Stimulated activated CD8-positive, alpha-beta memory T cell treated with anti-CD3 and anti-CD28 coated beads, Interleukin-4, amount 100 ng/mL, for 4 hours (primary cell): ENCODE measurements at places on chromosomes 5 and 9.

DNA sequence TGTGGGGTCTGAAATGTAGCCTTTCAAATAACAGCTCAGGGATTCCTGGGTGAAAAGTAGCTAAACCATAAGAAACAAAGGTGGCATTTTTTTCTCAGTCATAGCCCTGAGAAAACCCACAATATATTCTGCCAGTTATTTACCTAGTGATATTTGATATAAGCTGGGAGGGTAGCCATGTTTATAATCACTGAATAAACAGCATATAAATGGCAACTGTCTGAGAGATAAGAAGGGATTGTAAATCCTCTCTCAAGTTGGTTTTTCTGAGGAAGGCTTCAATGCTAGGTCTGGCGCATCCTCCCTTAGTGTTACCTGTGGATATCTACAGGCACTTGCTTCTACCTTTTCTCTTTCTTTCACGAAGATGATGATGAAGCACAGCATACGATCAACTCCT, 1080.5 kb upstream of the DMAC1 start:
- DNase-seq: no peak

- no peak for DNase-seq
Observed at GRCh38 chr5:132066871-132067270, 6.4 kb downstream of the IL3 start.

DNA sequence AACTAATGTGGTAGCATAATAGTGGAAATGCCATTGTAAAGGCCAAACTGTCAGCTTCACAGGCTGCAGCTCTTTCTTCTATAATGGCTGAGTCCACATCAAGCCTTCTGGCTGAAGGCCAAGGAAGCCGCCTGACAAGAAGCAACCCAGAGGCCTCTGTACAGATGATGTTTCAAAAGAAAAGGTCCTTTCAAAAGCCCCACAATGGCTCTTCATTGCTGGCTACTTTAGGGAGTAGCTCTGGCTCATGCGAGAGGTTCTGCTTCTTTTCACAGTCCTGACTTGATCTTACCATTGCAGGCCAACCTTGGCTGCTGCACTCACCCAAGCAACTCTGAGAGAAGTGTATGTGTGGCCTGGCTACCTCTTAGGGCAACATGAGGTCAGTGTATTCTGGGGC, 54.5 kb upstream of the EQTN start:
- DNase-seq: no peak

DNA sequence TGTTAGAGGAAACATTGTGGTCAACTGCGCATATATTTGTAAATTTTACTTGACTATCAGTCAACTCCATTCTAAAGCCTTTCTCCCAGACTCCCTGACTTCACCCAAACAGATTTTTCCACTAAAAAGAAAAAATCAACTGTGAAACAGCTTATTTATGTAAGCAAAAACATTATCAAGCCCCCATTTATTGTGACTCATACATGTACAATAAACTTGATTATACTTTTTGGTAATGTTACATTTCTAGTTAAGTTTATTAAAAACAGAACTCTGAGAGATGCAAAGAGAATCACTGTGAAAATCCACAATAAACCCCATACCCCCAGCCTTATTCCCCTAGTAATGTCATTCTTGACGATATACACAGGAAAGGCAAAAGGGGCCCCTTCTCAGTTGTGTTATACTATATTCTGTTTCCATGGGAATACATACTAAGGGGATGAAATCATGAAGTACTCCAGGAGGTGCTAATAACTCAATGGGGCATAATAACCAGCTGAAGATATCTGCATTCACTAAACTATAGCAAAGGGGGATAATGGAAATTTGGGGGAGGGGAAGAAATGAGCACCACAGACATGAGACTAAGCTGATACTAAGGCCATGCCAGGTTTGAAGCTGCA, 616.0 kb downstream of the ACTL7B start:
- DNase-seq: no peak

GRCh38 chr9:17135295-17136160, 688 bp downstream of the CNTLN start:
- DNase-seq: no peak

DNA sequence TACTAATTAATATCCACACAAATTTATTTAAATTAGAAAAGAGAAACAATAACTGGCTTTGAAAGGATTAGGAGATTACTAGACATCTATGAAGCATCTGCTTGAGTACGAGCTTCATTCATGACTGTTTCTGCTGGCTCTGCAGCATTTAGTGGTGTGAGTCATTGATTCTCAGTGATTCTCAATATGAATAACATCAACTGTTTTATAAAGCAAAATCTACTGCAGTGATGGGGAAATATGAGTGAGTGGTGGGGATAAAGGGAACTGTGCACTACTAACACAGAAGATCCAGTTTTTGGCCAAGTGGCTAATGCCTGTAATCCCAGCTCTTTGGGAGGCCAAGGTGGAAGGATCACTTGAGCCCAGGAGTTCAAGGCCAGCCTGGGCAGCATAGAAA, 8.4 kb downstream of the FNBP1 start:
- no peak for DNase-seq

DNA sequence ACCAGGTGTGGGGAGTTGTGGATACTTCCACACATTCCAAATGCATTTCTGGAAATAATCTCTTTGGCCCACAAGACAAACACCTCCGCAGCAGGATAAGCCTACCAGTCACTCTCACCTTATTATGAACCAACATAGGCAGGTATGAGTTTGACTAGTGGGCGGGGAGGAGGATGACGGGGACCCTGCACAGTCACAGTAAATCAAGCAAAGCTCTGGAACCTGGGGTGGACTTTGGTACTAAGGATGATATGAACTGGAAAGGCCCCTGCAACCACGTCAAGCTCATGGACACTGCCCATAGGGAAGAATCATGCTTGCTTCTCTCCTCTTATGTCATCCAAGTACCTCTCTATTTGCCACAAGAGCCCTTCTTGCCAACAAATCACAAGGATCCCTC, 259.4 kb downstream of the HSPA4 start:
- DNase-seq: no peak

DNA sequence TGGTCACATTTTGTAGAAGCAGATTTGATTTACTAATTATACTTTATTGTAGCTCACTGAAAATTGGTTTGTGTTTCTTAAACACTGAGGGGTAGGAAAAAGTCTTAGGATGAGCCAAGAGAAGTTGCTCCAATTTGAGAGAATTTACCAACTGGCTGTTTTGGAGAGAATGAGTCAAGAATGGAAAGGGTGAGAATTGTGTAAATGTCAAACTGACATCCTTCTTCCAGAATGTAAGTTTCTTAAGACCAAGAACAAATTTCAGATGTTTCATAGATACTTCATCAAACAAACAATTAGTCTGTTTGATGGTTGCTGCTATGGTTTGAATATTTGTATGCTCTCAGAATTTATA, 106.2 kb upstream of the TXNDC8 start:
- DNase-seq: no peak

- no peak for DNase-seq
Observed at GRCh38 chr9:130990978-130991777, 17.8 kb upstream of the LAMC3 start.

- no peak for DNase-seq
Observed at GRCh38 chr5:134103397-134103796, 11.1 kb upstream of the TCF7 start.

DNA sequence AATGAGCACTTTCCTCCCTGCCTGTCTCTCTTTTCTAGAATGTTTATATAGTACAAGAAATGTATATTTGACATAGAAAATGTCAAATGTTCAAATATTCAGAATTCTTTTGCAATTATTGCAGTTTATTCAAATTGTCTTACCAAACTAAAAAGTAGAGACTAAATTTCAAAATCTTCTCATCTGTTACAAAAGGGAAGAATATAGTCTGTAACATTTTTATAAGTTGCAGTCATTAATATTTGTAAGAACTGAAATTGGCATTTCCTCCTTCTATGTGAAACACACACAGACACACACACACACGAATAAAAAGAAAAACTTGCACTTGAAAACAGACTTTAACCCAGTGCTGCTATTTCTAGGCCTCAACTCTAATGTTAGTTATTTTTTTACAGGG, 56.4 kb downstream of the NR3C1 start:
- no peak for DNase-seq

- DNase-seq: no peak
Observed at GRCh38 chr5:135715267-135716055, 119.0 kb upstream of the SLC25A48 start.

DNA sequence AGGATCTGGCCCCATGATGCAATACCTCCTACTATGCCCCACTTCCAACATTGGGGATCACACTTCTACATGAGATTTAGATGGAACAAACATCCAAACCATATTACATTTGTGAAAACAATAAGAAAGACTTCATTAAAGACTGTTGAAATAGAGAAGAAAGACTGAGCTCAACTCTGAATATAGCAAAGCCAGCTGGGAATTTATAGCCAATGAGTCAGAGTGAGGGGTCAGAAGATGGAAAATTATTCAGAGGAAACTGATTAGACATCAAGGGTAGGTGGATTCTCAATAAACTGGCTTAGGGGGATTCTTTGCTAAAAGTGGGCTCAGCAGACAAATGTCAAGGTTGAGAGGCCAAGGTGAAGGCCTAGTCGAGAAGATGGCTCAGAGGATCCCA, 25.6 kb downstream of the BTF3 start:
- DNase-seq: no peak
